ENCODE measurements at places on chromosomes 4 and X.

- DNase-seq = peak; percentile 37
Observed at GRCh38 chrX:1162119-1162916, 50.1 kb downstream of the CRLF2 start.

DNA sequence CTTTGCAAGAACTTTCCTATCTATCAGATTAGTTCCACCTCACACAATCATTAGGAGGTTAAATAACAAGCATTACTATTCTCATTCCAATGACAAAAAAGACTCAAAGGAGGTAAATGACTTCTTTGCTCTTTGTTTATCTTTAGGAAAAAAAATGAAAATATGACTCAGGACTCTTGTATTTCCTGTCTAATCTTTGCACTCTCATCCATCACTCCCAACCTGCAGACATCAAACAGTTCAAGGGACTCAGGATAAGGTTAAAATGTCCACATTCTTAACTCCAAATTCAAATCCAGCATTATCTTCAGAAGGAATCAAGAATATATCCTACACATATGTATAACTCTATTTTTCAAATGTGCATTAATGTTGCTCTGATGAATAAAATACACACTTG, 139.6 kb downstream of the UNC5C start:
- no peak for DNase-seq

DNA sequence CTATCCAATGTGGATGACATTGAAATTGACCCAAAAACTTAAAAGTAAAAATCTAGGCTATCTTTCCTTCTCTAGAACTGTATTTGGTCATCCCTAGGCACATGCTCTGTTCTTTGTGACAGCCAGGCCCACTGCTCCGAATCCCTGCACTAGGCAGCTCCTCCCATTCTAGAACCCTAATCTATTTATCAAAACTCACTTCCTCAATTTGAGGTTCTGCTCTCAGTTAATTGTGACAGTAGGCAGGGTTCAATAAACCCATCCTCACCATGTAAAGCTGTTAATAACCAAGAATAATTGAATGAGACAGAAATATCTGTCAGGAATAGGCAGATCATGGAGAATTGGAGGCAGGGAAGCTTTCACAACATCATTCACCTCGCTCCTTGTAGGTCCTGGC, 51.9 kb upstream of the IRF2 start:
- no peak for DNase-seq

DNA sequence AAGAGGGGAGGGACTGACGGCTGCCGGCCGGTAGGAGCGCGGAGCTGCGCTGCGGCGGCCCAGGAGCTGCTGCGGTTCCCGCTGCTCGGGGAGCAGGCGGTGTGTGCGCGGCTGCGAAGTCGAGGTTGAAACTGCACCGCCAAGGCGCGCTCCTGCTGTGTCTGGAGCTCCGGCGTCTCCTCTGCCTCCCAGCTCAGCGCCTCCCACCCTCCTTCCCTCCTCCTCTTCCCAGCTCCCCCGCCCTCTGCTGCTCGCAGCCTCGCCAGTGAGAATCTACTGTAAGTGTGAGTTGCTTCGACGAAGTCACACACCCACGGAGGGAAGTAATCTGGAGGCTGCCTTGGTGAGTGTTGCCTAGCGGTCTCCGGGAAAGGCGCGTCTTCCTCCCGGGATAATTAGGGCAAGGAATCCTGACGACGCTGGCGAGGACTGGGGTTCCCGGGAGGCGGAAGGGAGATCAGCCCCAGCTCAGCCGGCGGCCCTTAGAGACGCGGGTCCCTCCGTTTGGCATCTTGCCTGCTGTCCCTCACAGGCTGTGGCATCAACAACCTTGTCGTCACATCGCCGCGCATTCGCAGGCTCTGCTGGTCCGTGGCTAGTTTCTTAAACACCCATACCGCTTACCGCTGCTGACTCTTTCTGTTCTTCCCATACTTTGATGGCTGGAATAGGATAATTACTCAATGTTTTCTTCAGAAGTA, at the start of gene EPHA5:
Gene EPHA5, minus strand, starts transcription at position 159 of the 701 bp plus-strand sequence. CDS start 747 bp downstream, outside the sequence.
- DNase-seq = peak; percentile 63

DNA sequence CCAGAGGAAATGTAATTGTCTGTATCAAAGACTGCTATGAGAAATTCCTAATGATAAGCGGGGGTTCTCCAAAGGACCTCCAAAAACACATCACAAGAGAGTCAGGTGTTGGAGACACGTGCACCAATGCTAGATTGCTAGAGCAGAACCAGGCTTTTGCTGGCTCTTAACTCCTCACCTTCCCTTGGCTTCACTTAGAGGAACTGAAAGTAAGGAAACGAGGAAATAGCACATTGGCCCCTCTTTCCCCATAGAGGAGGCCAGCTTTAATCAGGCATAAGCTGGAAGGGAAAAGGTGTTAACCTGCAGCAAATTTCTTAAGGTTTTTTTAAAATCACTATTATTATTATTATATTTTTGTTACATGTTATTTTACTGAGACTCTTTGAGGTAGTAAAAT, 13.6 kb downstream of the OTC start:
- no peak for DNase-seq

DNA sequence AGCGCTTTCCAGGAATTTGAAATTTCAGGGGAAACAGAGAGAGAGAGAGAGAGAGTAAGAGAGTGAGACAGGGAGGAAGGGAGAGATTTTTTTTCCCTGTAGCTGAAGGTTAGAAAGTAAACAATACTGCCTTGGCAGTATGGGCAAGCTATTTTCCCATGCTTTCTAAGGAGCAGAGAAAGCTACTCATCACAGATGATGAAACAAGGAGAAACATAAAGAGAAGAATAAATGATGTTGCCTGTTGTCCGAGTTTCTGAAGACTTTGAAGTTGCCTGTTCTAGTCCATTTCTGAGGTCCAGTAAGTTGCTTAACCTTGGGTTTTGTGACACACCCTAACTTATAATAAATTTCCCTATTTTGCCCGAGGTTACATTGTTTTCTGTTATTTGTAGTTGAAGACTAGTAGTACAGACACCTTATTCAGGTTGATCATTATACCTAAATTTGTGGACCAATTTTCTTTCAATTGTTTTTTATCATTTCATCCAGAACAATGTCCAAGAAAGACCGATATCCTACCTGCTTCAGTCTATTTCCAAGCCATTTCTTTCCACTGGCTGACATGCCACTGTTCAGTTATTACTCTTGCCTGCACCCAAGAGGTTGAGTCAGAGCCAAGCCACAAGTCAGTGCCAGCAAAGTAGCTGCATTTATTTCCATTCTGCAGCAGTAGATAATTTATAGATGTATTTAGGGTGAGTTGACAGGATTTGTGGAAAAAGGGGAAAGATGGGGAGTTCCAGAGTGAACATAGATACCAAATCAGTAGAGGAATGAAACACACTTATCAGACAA, 49.7 kb upstream of the SLC16A2 start:
- no peak for DNase-seq

- DNase-seq = no peak
Observed at GRCh38 chr4:103092245-103092644, 7.4 kb downstream of the BDH2 start.

DNA sequence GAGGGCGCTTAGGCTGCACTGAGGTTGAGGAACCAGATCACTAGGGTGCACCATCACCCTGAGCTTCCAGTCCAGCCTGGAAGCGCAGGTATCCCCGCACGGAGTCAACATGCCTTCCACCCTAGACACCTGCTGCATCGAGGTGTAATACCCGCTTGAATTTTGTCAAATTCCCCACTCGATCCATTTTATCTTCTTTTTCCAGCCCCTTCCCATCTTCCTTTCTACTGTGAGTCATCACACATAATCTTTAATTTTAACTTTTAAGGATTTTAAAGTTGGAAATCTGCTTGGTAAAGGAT, 821 bp downstream of the PLK4 start:
- no peak for DNase-seq

GRCh38 chrX:51917604-51918003, 24.2 kb downstream of the MAGED1 start:
- DNase-seq = no peak

DNA sequence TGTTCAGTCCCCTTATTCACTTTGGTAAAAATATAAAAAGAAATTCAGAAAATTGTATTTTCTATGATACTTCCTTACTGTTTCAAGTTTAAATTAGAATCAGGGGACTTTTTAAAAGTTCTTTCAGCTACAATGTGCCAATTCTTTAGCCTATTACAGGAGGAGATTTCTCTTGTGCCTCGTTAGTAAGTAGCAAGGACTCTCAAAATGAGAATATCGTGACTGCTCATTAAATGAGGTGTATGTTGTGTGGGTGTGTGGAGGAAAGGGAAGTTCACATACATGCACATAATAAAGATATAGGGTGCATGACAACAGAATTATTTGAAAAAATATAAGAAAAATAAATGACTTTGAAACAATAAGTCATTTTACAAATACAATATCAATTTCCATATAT, 190.5 kb downstream of the DTHD1 start:
- no peak for DNase-seq
